Aorta (tissue), 5 donors: ENCODE measurements at places on chromosomes 1 and 21. TPM values are rescaled to one million over a fixed set of nuclear protein-coding genes. Genes with fewer than 3 reads are reported as not detected.
A peak's percentile ranks its signal among the peaks of the same experiment; 100 is the strongest.

Gene CFHR2
- total RNA-seq, result not detected

Gene S100A9
- 131 TPM for total RNA-seq

Gene INSRR
- 0.51 TPM for total RNA-seq

Gene SELP
- 42.5 TPM for total RNA-seq

Gene TFF3
- 2.4 TPM for total RNA-seq

Gene PIGK
- total RNA-seq, result 30.6 TPM

Gene OR2L3
- 0.21 TPM for total RNA-seq

Gene TEX38
- total RNA-seq, result not detected

Gene FOXO6
- 1.4 TPM for total RNA-seq

Gene BRINP2
- not detected for total RNA-seq

Gene SLC6A9
- 5.5 TPM for total RNA-seq

Gene LRRC38
- total RNA-seq, result not detected

Gene MIXL1
- 0.19 TPM for total RNA-seq

GRCh38 chr1:61842863-61843514 lies 100.7 kb downstream of the PATJ start:
- no peak for DNase-seq

- DNase-seq, result no peak
These were observed 510.2 kb downstream of the KCNT2 start for GRCh38 chr1:196098000-196098399.

GRCh38 chr1:192443616-192444015 lies 126.8 kb downstream of the RGS21 start:
- no peak for DNase-seq

DNA sequence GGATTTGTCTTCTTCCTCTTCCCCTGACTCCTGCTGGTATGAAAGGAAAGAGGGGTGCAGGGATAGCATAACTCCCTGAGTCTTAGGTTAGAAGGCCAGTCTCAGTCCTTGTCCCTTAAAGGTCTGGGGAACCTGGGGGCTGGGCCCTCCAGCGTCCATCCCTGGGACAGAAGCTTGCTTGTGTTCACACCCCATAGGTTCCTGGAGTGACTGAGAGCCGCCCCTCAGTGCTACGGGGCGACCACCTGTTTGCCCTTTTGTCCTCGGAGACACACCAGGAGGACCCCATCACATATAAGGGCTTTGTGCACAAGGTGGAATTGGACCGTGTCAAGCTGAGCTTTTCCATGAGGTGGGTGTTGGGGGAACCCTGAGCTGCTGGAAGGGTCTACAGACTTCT lies 13.1 kb downstream of the RHOC start:
- DNase-seq, result no peak

DNA sequence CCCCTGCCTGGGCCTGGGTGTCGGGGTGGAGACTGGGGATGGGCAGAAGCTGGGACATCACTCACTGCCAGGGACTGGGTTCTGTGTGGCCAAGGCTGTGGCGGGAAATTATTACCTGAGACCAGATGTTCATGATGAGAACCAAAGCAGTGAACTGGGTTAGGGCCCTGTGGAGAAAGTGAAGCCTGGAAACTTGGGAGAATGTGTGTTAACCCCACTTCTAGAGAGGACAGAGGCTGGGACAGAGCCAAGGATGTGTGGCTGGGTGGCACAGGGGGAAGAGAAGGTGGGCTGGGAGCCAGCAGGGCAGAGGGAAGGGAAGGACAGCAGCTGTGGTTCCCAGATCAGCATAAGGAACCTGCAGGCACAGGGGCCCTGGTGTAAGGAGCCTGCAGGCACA lies 31.3 kb downstream of the CNIH3 start:
- DNase-seq, result no peak

GRCh38 chr1:80384083-80384830 lies 1377.7 kb upstream of the ADGRL4 start:
- DNase-seq, result no peak

GRCh38 chr1:155947292-155947691 lies 5.9 kb downstream of the RXFP4 start:
- no peak for DNase-seq

- DNase-seq, result no peak
These were observed 17.7 kb downstream of the NPHS2 start for GRCh38 chr1:179558078-179558477.

GRCh38 chr1:14599800-14600199 lies 1.3 kb downstream of the KAZN start:
- no peak for DNase-seq

- DNase-seq, result peak; percentile 62
These were observed at the start of gene TACSTD2 for GRCh38 chr1:58576727-58577653. Gene TACSTD2, minus strand, starts transcription at chr1:58577252. Its CDS starts 96 bp downstream, at chr1:58577156.

DNA sequence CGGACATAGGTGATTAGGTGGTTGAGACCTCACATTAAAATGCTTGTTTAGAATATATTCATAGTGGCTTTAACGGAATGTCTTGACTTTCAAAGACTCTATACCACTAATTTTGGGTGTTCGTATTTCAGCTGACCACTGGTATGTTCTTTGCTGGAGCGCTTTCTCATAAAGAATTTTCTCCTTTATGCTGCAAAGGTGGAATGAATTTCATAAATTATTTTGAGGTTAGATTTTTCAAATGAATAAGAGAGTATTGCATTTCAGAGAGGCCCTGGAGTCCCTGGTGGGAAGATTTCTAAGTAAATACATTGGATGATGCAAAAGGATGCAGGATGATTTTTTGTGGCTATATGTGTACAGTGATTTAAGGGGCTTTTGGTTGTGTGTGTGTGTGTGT lies 55.8 kb downstream of the HUNK start:
- DNase-seq, result no peak

DNA sequence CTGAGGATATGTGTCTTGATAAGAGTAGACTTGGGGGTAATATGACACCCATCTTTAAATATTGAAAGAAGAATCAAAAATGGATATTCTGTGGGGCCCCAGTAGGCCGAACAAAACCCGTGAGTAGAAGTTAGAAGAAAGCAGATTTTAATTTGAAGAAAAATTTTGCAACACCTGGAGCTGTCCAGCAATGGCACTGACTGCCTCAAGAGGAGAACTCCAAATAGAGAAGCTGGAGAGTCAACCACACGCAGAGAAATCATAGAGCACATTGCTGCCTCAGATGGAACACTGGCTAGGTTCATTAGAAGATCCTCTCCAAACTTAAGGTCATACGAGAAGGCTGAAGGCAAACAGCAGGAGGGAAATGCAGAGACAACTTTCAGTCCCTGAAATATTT lies 6.8 kb downstream of the NHLH1 start:
- DNase-seq, result no peak

DNA sequence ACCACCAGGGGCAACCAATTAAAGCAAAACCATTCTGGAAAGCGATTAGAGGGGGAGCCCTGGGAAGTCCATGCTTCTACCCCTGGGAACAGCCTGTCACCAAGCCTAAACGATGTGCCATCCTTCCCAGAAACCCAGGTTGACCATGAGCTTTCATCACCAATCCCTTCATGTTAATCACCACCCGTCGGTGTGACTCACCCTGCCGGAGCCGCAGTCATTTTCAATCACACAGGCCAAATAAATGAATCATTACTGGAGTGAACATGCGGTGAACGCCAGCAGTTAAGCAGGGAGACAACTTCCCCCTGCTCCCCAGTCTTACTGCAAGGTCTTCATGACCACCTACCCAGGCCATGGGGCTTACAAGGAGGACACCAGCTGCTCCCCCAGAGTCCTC lies 308.8 kb downstream of the AJAP1 start:
- no peak for DNase-seq

DNA sequence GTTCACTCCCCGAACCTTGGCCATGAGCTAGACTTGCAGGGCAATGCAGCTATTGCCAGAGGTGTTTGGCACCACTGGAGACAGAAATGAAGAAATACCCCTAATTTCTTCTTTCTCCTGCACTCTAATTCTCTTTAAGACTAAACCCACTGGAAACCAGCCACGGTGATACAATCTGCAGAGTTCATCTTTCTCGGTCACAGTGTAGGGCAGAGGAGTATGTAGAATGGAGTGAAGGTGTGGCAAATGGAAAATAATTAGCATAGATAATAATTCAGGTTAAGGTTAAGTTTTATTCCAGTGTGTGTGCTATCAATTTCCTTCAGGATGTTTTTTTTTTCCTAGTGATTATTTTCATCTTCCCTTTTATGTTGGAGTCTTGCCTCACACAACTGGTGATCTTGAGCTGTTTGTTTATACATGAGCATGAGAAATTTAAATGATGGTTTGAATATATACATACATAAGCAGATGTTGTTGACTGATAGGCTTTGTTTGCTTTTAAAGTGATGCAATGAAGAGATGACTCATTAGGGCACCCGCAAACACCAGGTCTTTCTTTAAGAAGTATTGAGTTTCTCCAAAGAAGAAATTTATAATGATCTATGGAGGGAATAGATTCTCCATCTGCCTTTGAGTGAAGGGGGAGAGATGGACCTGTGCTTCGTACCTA lies 81.9 kb downstream of the SPATA17 start:
- no peak for DNase-seq

GRCh38 chr1:20974951-20975350 lies 187.8 kb upstream of the HP1BP3 start:
- no peak for DNase-seq

GRCh38 chr1:213689260-213689659 lies 298.5 kb upstream of the PROX1 start:
- DNase-seq, result no peak

- DNase-seq, result no peak
These were observed 59.4 kb downstream of the EPB41 start for GRCh38 chr1:28973596-28974421.

GRCh38 chr1:12161324-12161661 lies 5.5 kb upstream of the TNFRSF1B start:
- DNase-seq, result no peak

DNA sequence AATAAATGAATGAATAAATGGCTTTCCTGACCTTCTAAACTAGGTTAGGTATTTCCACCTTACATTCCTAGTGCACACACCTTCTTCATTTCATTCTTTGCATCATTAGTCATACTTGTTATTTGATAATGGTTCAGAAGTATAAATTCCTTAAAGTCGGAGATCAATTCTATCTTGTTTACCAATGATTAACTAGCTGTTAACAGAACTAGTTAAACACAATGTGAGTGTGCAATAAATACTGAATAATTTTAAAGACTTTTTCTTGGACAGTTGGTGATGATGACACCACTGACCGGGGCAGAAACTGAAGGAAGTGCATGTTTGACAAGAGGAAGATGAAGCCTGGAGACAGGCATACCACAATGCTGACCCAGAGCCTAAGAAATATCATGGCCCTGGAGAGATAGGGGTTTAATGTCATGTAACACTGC lies 207.1 kb upstream of the DEPDC1 start:
- no peak for DNase-seq

DNA sequence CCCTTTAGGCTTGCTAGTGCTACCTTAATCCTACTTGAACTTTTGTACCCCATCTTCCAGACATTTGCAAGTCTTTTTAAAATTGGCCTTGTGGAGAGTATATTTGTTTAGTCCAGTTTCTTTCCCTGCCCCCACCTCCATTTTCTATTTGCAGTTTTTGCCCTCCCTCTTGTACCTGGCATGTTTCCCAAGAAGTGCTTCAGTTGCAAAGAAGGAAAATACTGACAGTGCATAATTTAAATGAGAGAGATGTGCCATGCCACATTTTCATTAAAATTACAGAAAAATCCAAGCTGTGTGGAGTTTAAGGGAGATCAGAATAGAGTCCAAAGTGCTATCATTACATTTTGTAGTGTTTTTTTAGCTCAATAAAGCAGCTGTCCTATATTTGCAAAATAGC lies 150.0 kb upstream of the ADGRL2 start:
- no peak for DNase-seq

- no peak for DNase-seq
These were observed 90.6 kb upstream of the SIM2 start for GRCh38 chr21:36608041-36608896.

DNA sequence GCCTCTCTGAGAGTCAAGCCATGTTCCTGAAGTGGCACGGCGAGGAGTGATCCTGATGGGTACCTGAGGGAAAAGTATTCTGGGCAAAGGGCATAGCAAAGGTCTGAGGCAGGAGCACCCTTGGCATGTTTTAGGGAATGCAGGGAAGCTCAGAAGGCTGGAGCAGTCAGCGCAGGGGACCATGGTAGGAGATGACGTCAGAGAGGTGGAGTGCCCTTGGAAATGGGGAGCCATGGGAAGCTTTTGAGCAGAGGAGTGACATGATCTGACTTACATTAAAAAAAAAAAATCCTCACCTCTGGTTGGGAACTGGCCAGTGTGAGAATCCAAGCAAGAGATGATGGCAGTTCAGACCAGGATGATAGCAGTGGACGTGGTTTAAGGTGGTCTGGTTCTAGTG lies 37.2 kb downstream of the PDPN start:
- DNase-seq, result no peak

DNA sequence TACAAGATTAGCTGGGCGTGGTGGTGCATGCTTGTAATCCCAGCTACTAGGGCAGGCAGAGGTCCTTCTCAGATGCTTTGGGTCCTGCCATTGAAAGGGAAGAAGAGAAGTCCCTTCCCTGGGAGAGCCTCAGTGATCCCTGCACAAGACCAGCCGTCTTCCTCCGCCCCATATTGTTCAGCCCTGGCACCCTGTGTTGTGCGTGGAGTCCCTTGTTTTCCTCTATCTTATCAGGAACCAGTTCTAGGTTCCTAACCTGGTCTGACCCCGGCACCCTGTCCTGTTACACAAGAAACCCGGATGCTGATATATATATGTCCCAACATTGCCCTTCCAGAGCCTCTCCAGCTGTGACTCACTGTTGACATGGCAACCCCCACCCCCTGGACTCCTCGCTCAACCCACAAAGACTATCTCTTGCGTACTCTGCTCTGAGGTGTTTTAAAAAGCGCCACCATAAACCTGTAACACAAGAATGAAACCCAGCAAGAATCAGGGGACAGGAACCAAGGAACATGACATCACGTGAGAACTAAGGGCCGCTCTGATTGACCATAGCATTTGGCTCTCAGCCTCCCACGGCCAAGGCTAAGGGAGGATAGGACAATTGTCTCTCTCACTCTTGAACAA lies 4.8 kb downstream of the MX2 start:
- DNase-seq, result no peak

DNA sequence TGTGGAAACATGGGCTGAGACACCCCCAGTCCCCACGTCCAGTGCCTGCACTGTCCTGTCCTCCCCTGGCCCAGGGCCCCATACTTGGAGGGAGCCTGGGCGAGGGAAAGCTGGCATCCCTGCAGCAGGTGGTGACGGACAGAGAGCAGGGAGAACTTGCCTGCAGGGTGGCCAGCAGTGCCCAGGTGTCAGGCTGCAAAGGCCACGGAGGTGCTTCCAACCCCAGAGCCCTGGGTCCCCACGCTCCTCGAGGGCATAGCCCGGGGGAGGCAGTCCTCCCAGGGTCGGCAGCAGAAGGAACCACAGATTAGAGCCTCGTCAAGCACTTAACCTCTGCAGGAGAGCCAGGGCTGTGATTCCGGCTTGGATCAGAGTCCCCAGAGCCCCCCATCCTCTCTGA lies 77.5 kb downstream of the ARHGEF16 start:
- DNase-seq, result no peak

DNA sequence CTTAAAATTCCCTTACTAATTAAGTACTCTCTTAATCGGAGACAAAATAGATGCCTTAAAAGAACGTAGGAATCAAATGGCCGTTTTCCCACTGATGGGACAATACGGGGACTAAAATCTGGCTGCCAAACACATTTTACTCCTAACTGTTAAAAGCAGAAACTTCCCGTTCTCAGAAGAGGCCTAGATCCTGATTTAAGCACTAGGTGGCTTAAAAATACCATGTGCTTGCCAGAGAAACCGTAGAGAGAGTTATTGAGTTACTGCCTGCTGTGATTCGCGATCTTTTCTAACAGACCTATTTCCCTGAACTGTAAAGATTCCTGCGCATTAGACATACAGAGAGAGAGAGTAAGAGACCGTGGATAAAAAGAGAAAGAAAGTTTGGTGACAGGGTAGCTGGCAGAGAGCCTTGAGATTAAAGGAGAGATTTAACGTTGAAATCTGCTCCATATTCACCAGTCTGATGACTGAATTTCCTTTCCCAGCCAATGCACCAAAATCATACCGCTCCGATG lies 54.4 kb upstream of the STUM start:
- no peak for DNase-seq
